ENCODE measurements at places on chromosomes 13 and 19.

DNA sequence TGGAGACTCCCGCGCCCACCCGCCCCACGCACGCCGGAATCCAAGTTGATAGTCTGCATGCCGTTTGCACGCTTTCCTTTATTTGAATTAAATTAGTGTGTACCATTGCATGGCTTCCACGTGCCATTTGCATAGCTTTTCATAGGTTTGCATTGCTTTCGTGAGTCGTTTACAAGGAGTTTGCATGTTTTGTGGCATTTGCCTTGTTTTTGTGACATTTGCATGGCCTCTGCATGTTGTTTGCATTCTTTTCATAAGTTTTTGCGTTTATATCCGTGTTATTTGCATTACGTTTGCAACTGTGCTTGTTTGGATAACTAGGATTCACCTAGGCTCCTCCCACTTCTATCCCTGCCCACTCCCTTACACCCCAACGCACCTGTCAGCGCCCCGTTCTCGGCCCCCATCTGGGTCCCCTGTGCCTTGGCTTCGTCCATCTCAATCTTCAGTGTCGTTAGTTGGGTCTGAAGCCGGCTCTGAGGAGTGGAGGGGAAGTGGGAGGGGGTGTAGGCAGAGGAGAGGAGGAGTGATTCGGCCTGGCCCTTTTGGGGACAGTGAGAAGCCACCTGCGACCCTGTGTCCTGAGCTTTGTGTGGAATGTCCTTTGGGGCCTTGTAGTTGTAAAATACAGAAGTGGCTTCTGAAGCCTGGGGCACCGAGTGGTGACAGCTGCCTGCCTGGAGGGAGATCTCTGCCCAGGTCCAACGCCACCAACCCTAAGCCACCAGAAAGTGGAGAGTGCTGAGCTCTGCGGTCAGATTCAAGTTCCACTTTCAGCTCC lies 2.4 kb downstream of the CCDC194 start:
- DNase-seq = no peak

DNA sequence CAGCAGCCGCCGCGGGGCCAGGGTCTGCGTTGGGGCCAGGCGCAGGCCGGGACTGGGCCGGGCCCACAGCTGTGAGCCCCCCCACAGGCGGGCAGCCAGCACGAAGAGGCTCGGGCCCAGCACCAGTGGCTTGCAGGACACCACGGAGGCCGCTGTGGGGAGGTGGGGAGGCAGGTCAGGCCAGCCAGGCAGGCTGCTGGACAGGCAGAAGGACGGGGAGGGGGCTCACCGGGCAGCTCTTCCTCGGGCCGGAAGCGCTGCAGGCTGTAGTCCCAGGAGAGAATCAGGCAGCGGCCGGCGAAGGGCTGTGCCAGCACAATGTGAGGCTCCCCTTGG lies 8.3 kb downstream of the LGI4 start:
- DNase-seq = no peak

DNA sequence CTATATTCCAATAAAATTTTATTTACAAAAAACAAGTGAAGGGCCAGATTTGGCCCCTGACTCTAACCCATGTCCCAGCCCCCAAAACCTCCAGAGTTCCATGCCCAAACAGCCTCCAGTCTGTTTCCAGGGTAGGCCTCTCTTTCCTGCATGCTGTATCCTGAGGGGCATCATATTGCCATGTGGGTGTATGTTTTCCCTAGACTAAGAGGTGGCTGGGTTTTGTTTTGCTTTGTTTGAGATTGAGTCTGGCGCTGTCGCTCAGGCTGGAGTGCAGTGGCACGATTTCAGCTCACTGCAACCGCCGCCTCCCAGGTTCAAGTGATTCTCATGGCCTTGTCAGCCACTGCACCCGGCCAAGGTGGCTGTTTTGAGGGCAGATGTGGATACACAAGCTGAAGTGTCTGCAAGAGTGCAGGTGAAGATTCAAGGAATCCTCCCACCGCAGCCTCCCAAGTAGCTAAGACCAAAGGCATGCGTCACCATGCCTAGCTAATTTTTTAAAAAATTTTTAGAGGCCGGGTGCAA lies 23.6 kb upstream of the LSM14A start:
- no peak for DNase-seq

GRCh38 chr13:23086968-23087623 lies 93.7 kb upstream of the SGCG start:
- DNase-seq = no peak

DNA sequence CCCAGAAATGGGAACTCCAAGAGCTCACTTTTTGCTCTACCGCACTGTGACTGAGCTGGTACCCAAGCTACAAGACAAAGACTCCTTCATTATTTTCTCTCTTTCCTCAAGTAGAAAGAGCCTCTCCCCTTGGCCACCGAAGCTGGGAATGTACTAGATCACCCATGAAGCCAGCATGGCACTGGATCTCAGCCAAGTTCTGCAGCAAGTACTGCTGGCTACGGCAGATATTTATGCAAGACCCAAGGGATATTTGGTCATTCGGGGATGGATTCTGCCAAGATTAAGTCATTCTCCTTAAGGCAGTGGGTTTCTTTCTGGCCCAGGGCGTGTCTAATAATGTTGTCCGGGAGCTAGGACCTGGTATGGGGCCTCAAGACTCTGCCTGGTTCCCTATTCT lies 633.5 kb downstream of the SLITRK1 start:
- no peak for DNase-seq

DNA sequence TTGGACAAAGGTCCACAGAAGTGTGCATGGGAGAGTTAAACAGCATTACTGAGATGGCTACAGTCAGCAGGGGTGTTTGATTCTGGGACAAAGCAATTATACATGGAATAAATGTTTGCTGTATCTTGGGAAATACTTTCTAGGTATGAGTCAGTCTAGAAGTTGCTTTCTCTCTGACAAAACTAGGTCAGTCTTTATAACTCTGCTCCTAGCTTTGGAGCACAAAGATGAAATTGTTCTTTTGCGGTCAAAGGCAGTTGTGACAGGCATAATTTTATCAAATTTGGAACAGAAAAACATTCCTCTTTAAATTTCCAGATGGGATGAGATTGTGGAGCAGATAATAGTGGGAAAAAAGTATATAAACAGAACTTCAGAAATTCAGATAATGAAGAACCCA lies 1045.4 kb upstream of the MIR17HG start:
- no peak for DNase-seq

GRCh38 chr19:51525651-51526050 lies 5.8 kb downstream of the SIGLEC6 start:
- DNase-seq = no peak

- no peak for DNase-seq
Observed at GRCh38 chr13:92574499-92574898, 652.1 kb upstream of the GPC6 start.

DNA sequence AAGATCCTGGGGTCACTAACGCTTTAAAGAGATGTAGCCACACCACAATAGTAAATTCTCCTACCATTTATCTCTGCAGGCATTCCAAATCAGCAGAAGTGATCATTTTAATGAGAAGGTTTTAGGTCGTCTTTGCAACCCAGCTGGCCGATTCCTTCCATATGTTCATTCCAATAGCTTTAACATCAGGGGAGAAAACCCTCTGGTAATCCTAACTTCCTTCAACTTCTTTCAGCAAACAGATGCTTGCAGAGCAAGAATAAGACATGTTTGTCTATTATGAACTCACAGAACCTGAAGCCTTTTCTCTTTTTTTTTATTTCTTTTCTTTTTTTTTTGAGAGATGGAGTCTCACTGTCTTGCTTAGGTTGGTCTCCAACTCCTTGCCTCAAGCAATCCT lies 498.6 kb upstream of the SLITRK1 start:
- no peak for DNase-seq

- no peak for DNase-seq
Observed at GRCh38 chr19:54477650-54478049, 4.6 kb upstream of the CDC42EP5 start.

DNA sequence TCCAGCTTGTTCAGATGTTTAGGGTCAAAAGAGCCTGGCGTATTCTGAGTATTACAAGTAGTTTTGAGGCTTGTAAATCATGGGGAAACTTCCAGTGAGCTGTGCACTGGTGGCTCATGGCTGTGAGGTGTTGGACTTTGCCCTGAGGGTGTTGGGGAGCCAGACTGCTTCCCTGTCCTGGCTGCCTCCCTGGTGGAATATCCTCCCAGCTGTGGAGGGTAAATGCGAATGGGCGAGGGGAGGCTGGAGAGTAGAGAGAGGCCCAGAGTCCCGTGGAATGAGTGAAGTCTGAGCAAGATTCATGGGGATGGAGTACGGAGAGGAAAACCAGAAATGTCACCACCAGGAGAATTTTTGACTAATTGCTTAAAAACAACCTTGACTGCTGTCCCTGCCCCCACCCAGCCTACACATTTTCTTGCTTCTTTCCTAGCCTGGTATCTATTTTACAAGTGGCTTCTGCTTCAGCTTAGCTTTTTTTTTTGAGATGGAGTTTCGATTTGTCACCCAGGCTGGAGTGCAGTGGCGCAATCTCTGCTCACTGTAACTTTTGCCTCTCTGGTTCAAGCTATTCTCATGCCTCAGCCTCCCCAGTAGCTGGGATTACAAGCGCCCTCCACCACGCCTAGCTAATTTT lies 3.7 kb downstream of the SNRPA start:
- DNase-seq = no peak

GRCh38 chr13:21511849-21512248 lies 52.7 kb upstream of the ZDHHC20 start:
- no peak for DNase-seq

- no peak for DNase-seq
Observed at GRCh38 chr19:27794494-27795042, 1418.4 kb downstream of the UQCRFS1 start.

DNA sequence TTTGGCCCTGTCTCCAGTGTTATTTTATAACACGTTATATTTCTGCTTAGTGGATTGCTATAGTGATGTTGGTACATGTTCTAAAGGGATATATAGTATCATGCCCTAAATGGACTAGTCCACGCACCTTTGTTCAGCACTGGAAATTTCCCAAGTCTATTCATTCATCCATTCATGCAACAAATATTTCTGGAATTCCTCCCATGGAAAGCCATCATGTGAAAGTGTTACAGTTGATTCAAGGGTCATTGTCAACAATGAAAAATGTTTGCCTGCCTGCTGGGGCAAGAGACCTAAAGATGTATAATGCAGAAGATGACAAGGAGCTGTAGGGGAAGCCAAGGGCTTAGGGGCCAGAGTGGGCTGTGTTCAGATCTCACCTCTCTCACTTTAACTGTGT lies 10.8 kb upstream of the HSPH1 start:
- DNase-seq = no peak

GRCh38 chr13:105231579-105231978 lies 1303.9 kb downstream of the EFNB2 start:
- no peak for DNase-seq

Data from activated effector memory CD4-positive, alpha-beta T cell treated with Interleukin-2 at 50 U/mL for 16 hours (primary cell).